ENCODE measurements at places on chromosomes 4 and X. TPM values are rescaled to one million over a fixed set of nuclear protein-coding genes. Genes with fewer than 3 reads are reported as not detected.
A peak's percentile ranks its signal among the peaks of the same experiment; 100 is the strongest.

Gene IGSF1
- total RNA-seq: 8.8 TPM

Gene RAI2
- 1.8 TPM for total RNA-seq

Gene BEX1
- total RNA-seq: 12.2 TPM

Gene MTNR1A
- total RNA-seq: 0.80 TPM

DNA sequence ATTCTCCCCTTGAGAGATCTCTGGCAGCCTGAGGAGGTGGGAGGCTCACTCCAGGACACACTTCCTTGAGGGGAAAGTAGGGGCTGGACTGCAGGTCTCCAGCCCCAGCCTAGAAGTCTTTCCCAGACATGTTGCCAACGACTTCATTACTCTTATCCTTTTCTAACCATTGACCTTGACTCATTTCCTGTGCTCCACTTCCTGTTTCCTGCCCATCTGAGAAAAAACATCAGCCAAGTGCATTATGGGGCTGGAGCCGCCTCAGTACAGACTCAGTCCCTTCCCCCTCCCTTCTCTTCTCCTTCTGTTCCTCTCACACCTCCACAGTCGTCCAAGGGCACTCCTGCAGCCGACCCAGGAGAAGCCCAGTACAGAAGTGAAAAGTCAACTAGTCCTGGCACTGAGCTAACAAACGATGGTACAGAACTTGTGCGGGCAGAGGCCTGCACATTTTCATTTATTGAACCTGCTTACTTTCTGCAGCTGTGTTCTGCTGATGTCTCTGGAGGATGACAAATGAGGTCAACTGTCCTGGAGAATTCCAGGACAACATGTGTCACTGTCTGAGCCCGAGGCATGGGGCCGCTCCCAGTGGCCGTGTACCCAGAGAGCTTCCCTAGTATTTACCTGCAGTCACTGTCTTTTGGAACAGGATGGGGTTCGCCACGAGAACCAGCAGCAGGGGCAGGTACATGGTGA, 20.1 kb downstream of the GPR143 start:
- H3K4me1 ChIP-seq: peaks cover 19% of the 10 kb centered on the region
- H3K27ac ChIP-seq: peak overlapping the region; percentile 35
- H3K4me3 ChIP-seq: no peak overlapping the region
- no peak for DNase-seq
- H3K36me3 ChIP-seq: peaks cover 10% of the 10 kb centered on the region
- peaks cover 2% of the 10 kb centered on the region for H3K27me3 ChIP-seq

DNA sequence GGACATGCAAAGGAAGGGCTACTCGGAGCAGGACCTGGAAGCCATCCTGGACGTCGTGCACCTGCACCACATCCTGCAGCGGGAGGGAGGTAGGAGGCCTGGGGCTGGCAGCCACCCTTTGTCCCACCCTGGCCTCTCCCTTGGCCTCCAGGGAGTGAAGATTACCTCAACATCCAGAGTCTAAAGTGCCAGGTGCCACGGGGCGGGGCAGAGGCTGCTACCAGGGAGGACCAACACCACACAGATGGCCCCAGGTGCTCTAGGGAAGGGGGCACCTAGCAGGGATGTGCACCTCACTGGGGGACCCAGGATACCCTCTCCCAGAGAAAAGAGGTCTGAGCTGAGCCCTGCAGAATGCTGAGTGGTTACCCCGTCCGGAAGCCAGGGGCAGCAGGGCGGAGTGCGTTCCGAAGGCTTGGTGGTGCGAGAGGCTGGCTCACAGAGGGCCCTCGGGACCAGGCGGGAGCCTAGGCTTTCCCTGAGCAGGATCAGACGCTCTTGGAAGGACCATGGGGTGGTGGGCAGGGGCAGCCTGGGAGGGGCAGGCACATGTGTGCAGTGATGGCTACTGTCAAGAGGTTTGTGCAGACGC, 16.1 kb downstream of the ABCD1 start:
- H3K36me3 ChIP-seq: peaks cover 4% of the 10 kb centered on the region
- H3K4me3 ChIP-seq: no peak overlapping the region
- H3K27ac ChIP-seq: no peak overlapping the region
- no peaks in the 10 kb centered on the region for H3K27me3 ChIP-seq
- H3K4me1 ChIP-seq: peaks cover 12% of the 10 kb centered on the region

DNA sequence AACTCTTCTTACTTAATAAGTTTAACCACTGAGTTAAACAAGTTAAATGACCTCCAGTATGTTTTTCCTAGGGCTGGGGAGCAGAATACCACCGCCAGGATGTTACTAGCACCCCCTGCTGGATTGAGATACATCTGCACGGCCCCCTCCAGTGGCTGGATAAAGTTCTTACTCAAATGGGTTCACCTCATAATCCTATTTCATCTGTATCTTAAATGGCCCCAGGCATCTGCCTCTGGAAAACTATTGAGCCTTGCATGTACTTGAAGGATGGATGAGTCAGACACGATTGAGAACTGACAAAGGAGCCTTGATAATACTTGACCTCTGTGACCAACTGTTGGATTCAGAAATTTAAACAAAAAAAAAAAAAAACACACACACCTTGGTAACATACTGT, 61.5 kb upstream of the MMAA start:
- H3K4me1 ChIP-seq: peaks cover 17% of the 10 kb centered on the region
- no peak overlapping the region for H3K4me3 ChIP-seq
- peak; percentile 41 for DNase-seq
- no peaks in the 10 kb centered on the region for H3K27me3 ChIP-seq
- H3K27ac ChIP-seq: peak overlapping the region; percentile 33
- peaks cover 48% of the 10 kb centered on the region for H3K36me3 ChIP-seq

- no peaks in the 10 kb centered on the region for H3K4me1 ChIP-seq
- no peak overlapping the region for H3K4me3 ChIP-seq
- H3K27ac ChIP-seq: no peak overlapping the region
- peaks cover 16% of the 10 kb centered on the region for H3K36me3 ChIP-seq
- no peaks in the 10 kb centered on the region for H3K27me3 ChIP-seq
These were observed 55.6 kb downstream of the NBDY start for GRCh38 chrX:56784666-56785065.

DNA sequence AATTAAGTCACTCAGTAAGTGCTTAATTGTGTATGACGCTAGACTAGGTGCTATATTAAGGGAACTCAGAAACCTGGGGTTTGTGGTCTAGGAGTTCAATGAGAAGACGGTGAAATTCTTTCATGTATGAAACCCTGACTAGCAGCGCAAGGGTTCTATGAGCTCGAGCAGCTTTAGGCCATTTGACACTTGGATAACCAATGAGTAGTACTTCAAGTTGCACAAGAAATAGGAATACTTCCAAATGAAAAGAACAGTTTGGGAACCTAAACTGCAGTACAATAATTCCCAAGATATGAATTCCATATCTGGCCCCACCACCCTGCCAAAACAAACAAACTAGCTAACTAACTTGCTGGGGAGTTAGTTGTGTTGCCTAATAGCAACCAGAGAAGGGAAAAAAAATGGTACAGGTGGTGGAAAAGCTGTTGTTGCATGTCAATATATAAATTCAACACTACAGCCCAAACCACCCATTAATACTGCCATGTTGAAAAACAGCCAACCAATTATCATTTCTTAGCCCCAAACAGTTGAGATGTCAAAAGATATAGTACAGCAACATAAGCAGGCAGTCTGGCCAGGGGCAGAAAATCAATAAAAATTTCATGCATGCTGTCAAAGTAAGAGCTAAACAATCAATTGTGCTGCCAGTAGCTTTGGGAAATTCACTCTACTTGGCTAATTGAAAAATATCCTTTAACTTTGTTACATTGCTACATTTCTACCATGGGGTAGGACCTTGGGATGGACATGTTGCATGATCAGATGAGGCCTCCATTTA, 54.6 kb upstream of the MCF2 start:
- peaks cover 1% of the 10 kb centered on the region for H3K36me3 ChIP-seq
- no peak overlapping the region for H3K27ac ChIP-seq

- H3K4me1 ChIP-seq: peaks cover 18% of the 10 kb centered on the region
- DNase-seq: no peak
- H3K27me3 ChIP-seq: no peaks in the 10 kb centered on the region
- no peak overlapping the region for H3K4me3 ChIP-seq
These were observed 139.6 kb downstream of the SOWAHB start for GRCh38 chr4:76758290-76758882.

GRCh38 chr4:168511780-168512489, 15.1 kb downstream of the PALLD start:
- no peak overlapping the region for H3K4me3 ChIP-seq
- H3K27ac ChIP-seq: no peak overlapping the region
- H3K36me3 ChIP-seq: no peaks in the 10 kb centered on the region
- DNase-seq: no peak
- H3K4me1 ChIP-seq: peaks cover 2% of the 10 kb centered on the region

- no peaks in the 10 kb centered on the region for H3K36me3 ChIP-seq
- no peak for DNase-seq
- H3K4me1 ChIP-seq: peaks cover 5% of the 10 kb centered on the region
- H3K27me3 ChIP-seq: peaks cover 2% of the 10 kb centered on the region
These were observed 57.8 kb downstream of the GPRIN3 start for GRCh38 chr4:89249716-89250361.

DNA sequence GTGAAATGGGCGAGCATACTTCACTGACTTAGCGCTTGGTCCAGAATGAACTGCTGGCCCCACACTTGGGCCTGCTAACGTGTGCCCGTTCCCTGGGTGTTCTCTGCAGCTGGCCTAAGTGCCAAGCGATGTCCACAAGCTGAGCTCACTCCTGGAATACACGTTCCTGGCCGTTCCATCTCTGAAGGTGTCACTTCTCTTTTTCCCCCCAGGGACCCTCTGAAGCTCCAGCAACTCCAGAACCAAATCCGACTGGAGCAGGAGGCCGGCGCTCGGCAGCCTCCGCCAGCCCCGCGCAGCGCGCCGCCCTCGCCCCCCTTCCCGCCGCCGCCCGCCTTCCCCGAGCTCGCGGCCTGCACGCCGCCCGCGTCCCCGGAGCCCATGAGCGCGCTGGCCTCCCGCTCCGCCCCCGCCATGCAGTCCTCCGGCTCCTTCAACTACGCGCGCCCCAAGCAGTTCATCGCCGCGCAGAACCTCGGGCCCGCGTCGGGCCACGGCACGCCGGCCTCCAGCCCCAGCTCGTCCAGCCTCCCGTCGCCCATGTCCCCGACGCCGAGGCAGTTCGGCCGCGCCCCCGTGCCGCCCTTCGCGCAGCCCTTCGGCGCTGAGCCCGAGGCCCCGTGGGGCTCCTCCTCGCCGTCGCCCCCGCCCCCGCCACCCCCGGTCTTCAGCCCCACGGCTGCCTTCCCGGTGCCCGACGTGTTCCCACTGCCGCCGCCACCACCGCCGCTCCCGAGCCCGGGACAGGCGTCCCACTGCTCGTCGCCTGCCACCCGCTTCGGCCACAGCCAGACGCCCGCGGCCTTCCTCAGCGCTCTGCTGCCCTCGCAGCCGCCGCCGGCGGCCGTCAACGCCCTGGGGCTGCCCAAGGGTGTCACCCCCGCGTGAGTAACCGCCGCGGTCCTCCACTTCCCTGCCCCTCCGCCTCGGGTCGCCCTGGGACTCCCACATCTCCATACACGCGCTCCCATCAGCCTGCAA, 132.3 kb downstream of the CBR4 start:
- H3K4me3 ChIP-seq: peak overlapping the region; percentile 56
- H3K36me3 ChIP-seq: peaks cover 23% of the 10 kb centered on the region
- no peaks in the 10 kb centered on the region for H3K27me3 ChIP-seq
- peaks cover 25% of the 10 kb centered on the region for H3K4me1 ChIP-seq
- peak; percentile 33 for DNase-seq
- peak overlapping the region; percentile 39 for H3K27ac ChIP-seq

GRCh38 chr4:182015893-182016292, 227.3 kb upstream of the TENM3 start:
- no peaks in the 10 kb centered on the region for H3K36me3 ChIP-seq
- no peaks in the 10 kb centered on the region for H3K27me3 ChIP-seq
- no peak overlapping the region for H3K4me3 ChIP-seq
- H3K4me1 ChIP-seq: peaks cover 11% of the 10 kb centered on the region
- no peak for DNase-seq
- H3K27ac ChIP-seq: no peak overlapping the region

DNA sequence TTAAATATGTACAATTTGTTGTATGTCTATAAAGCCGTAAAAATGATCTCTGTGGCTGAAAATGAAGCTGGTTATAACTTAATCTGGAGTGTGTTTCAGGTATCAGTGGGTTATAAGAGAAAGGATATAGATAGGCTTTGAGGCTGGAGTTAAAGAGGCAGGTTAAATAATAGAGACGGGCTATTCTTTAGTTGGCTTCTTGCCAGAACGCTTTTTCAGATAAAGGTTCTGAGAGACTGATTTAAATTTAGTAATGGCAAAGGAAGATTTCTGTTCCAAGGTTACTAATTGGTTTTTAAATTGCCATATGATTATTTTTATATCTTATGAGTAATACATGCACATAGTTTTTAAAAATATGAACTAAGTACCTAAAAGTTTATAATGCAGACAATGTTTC, 117.4 kb downstream of the AWAT2 start:
- no peaks in the 10 kb centered on the region for H3K27me3 ChIP-seq
- no peak overlapping the region for H3K4me3 ChIP-seq
- no peaks in the 10 kb centered on the region for H3K4me1 ChIP-seq
- no peaks in the 10 kb centered on the region for H3K36me3 ChIP-seq
- no peak overlapping the region for H3K27ac ChIP-seq
- DNase-seq: no peak

- no peak overlapping the region for H3K4me3 ChIP-seq
- H3K4me1 ChIP-seq: no peaks in the 10 kb centered on the region
- peaks cover 13% of the 10 kb centered on the region for H3K27me3 ChIP-seq
- no peak overlapping the region for H3K27ac ChIP-seq
- no peaks in the 10 kb centered on the region for H3K36me3 ChIP-seq
These were observed 43.2 kb downstream of the ZBTB49 start for GRCh38 chr4:4333265-4333706.

DNA sequence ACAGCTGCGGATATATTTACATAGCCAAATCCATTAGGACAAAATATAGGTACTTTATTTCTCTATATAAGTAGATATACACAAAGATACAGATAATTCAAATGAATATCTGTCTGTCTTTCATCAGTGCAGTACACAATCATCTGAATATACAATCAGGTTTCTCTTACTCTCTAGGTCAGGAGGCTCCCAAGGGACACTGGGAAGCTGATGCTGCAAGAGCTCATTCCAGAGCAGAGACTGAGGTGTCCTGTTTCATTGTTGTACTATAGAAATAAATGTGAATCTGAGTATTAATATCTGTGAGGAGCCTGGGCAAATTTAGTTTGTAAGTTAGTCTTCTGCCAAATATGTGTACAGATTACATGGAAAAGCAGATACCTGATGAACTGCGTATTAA, 4.2 kb downstream of the TLL1 start:
- no peaks in the 10 kb centered on the region for H3K36me3 ChIP-seq
- H3K4me1 ChIP-seq: peaks cover 24% of the 10 kb centered on the region
- peaks cover 57% of the 10 kb centered on the region for H3K27me3 ChIP-seq
- no peak overlapping the region for H3K27ac ChIP-seq
- H3K4me3 ChIP-seq: no peak overlapping the region

DNA sequence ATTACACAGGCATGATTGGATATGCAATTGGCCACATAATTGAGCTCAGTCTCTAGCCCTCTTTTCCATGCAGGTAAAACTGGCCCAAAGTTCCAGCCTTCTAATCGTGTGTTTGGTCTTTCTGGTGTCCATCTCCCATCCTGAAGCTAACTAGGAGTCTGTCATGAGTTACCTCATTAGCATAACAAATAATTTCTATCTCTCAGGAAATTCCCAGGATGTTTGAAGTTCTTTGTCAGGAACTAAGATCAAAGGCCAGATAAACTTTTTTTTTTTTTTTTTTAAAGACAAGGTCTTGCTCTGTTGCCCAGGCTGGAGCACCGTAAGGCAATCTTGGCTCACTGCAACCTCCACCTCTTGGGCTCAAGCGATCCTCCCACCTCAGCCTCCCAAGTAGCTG, 15.8 kb downstream of the ATXN3L start:
- H3K27ac ChIP-seq: no peak overlapping the region
- peaks cover 13% of the 10 kb centered on the region for H3K4me1 ChIP-seq
- H3K4me3 ChIP-seq: no peak overlapping the region
- DNase-seq: no peak
- H3K36me3 ChIP-seq: no peaks in the 10 kb centered on the region
- H3K27me3 ChIP-seq: no peaks in the 10 kb centered on the region

Data from mesothelial cell of epicardium (in vitro differentiated cells).